ENCODE measurements at places on chromosomes 16 and 17. TPM values are rescaled to one million over a fixed set of nuclear protein-coding genes. Genes with fewer than 3 reads are reported as not detected.

PIK3R5 gene
- not detected for total RNA-seq

PSMC3IP gene
- 15.2 TPM for total RNA-seq

DOC2B gene
- not detected for total RNA-seq

EVPL gene
- total RNA-seq = under 0.01 TPM

NPIPB8 gene
- not detected for total RNA-seq
